T-helper 9 cell (primary cell): ENCODE measurements at places on chromosomes 7 and 10.

- no peak for DNase-seq
Observed at GRCh38 chr10:14128519-14128918, 202.2 kb downstream of the FRMD4A start.

DNA sequence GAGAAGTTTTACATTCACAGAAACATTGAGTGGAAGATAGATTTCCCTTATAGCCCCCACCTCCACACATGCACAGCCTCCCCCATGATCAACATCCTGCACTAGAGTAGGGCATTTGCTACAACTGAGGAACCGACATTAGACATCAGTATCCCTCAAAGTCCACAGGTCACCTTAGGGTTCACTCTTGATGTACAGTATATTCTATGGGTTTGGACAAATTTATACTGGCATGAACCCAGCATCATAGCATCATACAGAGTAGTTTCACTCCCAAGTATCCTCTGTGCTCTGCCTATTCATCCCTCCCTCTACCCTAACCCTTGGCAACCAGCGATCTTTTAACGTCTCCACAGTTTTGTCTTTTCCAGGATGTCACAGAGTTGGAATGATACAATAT is 64.4 kb downstream of the VSTM4 start:
- DNase-seq = no peak

- DNase-seq = no peak
Observed at GRCh38 chr7:123120286-123120685, 79.5 kb downstream of the SLC13A1 start.

DNA sequence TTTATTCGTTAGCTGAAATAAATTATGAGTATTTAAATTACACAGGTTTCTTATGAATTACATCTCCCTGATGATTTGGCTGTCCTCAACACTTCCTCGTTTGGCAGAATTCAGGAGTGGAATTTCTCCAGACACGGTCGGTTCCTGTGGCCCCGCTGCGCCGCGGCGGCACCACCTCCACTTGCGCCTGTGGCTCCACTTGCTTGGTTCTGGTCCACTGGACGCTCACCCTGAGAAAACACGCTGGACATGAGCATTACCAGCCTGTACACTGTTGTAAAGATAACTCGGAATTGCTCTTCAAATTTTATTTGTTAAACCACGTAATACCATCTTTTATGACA is 85.3 kb downstream of the ZNF33B start:
- no peak for DNase-seq

DNA sequence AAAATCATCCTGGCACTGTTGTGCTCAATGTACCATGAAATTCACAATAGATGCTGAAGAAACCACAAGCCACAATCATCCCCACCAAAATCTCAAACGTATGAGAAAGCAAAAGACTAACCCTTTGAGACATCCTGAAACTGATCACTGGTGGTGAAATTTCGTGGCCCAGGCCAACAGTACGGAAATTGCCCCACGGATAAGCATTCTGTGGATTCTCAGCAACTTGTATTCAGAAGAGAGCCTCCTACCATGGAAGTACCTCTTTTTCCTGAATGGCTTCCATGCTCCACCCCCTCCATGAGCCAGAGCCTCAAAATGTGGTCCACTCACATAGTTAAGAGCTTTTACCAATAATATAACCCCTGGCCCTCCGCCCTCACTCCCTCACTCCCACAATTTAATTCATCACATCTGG is 163.9 kb upstream of the AUTS2 start:
- no peak for DNase-seq
